ENCODE measurements at places on chromosomes 5 and 9.

- DNase-seq = no peak
These were observed 157.9 kb downstream of the KDM4C start for GRCh38 chr9:6915635-6916034.

- no peak for DNase-seq
These were observed 29.3 kb upstream of the GNA14 start for GRCh38 chr9:77677397-77677796.

DNA sequence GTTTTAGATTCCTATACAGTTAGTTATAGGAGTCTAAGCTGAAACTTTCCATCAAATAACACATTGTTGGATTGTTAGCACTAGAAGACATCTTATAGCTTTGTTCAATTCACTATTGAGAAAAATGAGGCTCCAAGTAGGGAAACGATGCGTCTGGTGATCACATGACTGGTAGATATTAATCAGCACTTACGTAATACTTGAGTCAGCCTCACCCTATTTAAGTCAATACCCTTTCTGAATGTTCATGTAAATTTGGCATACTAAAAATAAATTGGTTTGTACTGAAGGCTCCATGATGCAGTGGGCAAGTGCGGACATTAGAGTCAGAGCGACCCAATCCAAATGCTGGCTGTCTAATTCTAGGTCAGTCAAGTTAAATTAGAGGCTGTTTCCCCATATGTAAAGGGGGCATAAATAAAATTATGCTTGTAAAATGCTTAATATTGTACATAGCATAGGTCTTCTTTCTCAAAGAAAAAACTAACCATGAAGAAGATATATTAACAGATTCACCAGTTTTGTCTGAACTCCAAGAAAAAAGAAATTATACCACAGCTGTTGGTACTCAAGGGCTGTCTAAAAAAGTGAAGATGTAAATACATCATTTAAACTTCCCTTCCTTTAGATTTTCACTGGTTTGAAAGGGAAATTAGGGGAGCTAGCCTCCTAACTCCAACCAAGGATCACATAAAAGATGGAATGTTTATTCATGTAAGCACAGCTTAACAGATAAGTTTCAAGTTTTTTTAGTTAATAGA lies 406.6 kb upstream of the TLE4 start:
- no peak for DNase-seq

DNA sequence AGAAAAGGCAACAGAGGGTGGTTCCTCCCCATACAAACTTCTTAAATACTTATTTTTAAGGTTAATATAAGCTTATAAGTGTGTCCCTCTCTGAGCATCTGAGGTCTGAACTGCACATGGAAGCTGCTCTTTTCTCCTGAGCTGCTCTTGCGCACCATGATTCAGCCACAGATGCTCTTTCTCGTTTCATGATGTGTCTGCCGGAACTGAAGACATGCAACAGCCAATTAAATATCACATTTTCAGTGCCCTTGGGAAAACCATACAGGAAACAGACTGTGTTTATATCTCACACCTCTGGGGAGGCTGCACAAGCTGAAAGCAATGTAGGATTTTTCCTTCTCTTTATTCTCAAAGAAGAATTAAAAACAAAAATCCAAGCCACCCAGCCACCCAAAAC lies 96.8 kb upstream of the NREP start:
- no peak for DNase-seq

GRCh38 chr5:7250611-7251010 lies 145.3 kb upstream of the ADCY2 start:
- no peak for DNase-seq

DNA sequence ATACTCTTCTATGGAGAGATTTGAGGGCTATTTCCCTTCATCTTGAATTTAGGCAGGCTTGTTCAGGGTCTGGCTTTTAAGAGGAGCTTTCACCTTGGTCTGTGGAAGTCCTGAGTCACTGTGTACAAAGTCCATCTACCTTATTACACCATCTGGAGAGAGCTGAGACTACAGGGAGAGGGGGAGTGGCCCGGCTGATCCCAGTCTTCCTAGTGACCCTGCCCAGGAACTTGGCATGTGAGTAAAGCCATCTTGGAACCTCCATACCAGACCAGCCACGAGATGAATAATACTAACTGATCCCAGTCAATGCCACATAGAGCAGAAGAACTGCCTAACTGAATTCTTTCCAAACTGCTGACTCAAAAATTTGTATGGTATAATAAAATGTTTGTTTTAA lies 8.4 kb upstream of the IL6ST start:
- no peak for DNase-seq

GRCh38 chr5:54171645-54172384 lies 138.6 kb downstream of the ARL15 start:
- DNase-seq = no peak

- DNase-seq = no peak
These were observed 165.9 kb downstream of the ARSB start for GRCh38 chr5:78819166-78819565.

DNA sequence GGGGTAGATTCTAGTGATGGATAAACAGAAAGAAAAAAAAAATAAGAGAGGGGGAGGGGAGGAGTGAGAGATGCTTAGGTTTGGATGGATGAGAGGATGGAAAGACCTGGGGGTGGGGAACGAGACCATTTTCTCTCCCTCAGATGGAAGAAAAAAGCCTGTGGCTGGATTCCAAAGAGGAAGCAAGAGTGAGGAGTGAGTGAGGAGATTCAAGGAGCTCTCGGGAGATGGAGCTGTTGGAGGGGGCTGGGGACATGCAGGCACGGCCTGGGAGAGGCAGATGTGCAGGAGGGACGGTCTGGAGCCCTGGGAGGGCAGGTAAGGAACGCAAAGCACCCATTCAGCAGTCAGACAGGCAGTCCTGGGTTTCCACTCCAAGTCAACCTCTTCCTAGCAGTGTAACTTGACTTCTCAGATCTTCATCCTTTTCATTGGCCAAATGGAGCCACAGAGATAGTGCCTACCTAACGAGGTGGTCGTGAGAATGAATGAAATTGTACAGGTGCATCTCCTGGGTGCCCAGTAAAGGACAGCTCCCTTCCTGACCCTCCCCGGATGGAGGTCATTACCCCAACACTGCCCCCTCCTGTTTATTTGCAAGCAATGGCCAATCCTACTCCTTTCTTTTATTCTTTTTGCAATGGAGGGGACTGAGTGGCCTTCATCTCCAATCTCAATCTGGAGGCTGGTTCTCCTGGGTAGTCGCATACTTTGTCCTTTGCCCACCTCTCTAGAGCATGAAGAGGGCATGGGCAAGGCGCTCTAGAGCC lies 52.2 kb downstream of the PCDH1 start:
- no peak for DNase-seq

- no peak for DNase-seq
These were observed 19.0 kb downstream of the NEURL1B start for GRCh38 chr5:172659909-172660628.

- DNase-seq = no peak
These were observed 79.4 kb upstream of the DIRAS2 start for GRCh38 chr9:90722071-90722470.

DNA sequence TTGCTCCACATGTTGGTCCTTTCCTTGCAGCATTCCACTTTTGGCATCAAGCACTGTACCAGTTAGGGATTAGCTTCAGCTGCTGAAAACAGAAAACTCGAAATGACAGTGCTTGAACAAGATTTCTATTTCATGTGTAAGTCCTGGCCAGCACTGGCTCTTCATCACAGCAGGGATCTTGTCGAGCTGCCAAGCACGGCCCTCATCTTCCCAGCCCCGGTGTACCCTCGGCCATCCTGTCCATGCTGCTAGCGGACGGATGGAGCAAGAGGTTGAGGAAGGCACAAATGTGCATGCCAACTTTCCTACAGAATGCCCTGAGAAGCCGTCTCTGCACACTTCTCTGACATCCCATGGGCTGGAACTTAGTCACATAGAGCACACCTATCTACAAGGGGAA lies 130.6 kb downstream of the TENT4A start:
- DNase-seq = no peak

GRCh38 chr5:111928511-111928910 lies 171.5 kb upstream of the NREP start:
- DNase-seq = no peak

- DNase-seq = no peak
These were observed 204.3 kb upstream of the KLF9 start for GRCh38 chr9:70618784-70619183.

DNA sequence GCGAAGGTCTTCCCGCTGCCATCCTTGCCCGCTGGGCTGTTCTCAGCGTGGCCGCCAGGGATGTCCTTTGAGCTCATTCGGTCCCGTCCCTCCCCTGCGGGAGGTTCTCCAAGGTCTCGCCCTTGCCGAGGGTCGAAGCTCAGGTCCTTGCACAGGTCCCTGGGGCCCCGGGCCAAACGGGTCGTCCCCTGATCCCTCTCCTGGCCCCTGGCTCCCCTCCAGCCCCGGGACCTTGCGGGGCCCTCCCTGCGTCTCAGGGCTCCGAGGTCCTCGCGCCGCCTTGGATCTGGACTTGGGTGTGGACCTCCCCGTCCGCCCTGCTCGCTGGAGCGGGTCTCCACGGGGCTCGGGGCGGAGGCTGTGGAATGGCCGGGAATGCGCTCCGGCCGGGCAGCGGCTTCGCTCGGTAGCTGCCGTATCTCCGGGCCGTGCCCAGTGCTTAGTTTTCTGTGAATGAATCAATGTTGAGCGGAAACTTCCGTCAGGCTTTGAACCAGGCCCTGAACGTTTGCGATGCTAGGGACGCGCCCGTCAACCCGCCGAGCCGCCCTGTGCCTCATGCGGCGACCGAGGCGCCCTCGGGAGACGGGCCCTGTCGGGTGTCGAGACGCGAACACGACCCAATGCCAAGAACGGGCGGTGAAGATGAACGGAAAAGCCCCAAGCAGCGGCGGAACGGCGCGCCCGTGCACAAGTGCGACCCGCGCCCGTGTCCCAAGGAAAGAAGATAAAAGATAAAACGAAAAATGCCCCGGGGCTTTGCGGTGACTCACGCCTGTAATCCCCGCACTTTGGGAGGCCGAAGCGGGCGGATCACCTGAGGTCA lies 780 bp downstream of the RNU6ATAC start:
- no peak for DNase-seq

GRCh38 chr9:116383133-116383532 lies 229.5 kb downstream of the PAPPA start:
- no peak for DNase-seq

- no peak for DNase-seq
These were observed 41.9 kb upstream of the SLC36A1 start for GRCh38 chr5:151405334-151406160.

DNA sequence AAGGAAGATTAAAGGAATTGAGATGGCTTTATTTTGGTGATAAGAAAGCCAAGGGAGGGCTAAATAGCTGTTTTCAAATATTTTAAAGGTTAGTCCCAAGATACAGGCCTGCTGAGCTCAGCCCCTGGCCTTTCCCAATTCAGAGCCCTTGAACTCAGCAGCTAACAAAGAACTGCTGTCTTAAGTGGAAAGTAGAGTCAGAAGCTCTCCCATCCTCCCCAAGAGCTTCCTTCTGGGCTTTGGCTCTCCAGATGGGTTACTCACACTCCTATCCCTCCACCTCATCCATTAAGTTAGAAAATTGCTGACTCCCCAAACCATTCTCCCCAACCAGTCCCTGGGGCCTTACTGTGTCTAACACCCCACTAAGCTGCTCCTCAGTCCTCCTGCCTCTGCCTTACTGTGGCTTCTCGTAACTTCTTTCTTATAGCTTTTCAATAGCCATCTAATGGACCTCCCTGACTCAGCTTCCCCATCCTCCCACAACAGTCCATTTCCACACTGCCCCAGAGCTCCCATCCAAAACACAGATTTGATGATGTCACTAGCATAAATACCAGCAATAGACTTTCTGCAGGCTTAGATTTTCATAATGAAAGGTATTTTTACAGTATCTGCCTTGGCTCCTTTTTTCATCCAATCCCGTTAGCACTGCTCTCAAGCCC lies 239.1 kb downstream of the ENC1 start:
- DNase-seq = no peak

- no peak for DNase-seq
These were observed 960 bp downstream of the PCDHGC5 start for GRCh38 chr5:141489841-141490240.

DNA sequence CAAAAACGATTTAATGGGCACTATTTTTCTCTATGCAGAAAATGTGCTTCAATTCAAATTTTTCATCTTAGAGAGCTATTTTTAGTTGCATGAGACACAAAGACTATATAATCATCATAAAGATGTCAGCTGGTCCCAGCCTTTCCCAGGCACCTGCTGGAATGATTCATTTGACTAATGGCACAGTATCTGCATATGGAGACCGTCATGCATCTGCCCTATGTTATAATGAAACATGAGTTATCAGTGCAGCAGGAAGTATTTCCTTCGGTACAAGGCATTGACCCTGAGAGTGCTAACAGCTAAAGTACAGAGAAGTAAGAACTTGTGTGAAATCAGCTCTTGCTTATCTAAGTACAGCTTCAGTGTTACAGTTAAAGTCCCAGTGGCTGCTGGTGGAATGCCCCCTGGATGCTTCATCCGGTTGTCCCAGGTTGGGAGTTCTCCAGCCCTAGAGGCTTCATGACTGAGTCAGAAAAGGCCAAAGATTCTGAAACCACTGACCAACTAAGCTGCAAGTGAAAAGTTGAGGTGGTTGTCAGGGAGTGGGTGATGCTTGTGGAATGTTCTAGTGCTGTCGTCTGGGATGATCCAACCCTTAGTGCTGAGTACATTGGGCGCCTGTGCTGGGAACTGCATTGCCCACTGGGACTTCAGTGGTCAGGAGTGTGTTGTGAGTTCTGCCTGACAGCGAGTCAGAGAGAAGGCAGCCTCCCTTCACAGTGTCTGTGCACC lies 57.2 kb downstream of the MTRR start:
- DNase-seq = no peak

- no peak for DNase-seq
These were observed 16.3 kb downstream of the GPR151 start for GRCh38 chr5:146499680-146500079.

DNA sequence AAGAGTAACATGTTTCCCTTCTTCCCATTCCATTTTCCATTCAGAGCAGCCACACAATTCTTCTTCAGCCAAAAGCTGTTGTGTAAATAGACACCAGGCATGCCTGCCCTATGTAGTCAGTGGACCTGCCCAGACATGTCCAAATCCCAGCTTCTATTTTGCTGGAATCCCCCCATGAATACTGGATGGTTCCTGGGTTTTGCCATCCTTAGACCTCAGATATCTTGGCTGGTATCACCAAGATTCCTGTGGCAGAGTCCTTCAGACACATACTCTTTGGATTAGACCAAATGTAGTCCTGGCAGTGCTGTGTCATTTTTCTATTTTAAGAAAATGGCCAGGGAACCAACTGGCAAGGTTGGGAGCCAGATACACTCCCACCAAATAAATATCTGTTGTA lies 10.3 kb downstream of the FST start:
- DNase-seq = no peak

DNA sequence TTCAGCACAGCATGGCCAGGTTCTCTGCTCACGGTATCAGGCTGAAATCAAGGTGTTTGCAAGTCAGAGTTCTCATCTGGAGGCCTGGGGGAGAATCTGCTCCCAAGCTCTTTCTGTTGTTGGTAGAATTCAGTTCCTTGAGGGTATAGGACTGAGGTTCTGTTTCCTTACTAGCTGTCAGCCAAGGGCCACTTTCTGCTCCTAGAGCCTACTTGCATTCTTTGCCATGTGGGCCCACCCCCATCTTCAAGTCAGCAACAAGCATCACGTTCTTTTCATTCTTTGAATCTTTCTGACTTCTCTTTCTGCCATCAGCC lies 7.4 kb upstream of the CDC42SE2 start:
- DNase-seq = no peak

GRCh38 chr5:157072508-157072907 lies 13.6 kb upstream of the HAVCR1 start:
- DNase-seq = no peak

- DNase-seq = no peak
These were observed 1.4 kb downstream of the CCDC187 start for GRCh38 chr9:136302527-136302926.
